Ecto neural progenitor cell (in vitro differentiated cells): ENCODE measurements at places on chromosomes 3 and 15.

GRCh38 chr15:43552256-43552655 lies 34.8 kb downstream of the MAP1A start:
- DNase-seq = no peak

- no peak for DNase-seq
These were observed 36.5 kb downstream of the ITGB5 start for GRCh38 chr3:124850633-124851032.

GRCh38 chr3:9314796-9315195 lies 48.1 kb upstream of the THUMPD3 start:
- no peak for DNase-seq

DNA sequence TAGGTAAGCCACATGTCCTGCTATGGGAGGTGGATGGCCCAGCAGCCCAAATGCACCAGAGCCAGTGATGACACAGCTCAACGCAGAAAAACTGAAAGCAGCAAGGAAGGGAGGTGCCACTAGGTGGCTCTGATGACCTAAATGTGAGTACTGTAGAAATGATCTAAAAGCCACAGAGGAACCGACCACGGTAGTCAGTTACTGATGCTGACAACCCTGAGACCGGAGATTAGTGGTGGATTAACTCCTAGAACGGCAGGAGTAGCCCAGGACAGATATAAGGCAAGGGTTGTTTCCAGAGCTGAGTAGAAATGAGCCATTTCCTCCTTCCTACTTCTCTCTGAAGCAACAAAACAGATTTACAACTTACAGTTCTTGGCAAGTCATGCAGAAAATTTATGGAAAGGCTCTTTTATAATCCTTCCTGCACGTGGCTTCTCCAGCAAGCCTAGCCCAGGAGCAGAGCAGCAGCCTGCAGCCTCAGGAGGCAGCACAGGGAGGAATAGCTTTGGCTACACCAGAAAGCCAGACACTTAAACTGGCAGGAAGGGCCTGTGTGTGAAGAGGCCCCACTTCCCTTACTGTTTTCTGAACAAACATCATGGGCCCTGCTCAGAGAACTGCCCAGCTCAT lies 13.1 kb downstream of the FBXL22 start:
- DNase-seq = peak; percentile 69

DNA sequence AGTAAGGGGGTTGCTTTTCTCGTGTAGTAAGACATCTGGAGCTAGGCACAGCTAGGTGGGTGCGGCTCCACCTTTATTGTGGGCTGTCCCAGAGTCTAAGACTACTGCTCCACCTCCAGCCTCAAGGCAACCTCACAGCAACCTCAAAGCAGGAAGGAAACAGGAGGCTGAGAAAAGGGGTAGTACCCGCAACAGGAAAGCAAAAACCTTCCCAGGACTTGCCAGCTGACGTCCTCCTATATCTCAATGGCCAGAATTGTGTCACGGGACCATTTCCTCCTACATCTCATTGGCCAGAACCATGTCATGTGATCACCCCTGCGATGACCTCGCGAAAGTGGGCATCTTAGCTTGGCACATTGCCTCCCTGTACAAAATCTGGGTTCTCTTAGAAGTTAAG lies 4.3 kb upstream of the GPR160 start:
- no peak for DNase-seq

DNA sequence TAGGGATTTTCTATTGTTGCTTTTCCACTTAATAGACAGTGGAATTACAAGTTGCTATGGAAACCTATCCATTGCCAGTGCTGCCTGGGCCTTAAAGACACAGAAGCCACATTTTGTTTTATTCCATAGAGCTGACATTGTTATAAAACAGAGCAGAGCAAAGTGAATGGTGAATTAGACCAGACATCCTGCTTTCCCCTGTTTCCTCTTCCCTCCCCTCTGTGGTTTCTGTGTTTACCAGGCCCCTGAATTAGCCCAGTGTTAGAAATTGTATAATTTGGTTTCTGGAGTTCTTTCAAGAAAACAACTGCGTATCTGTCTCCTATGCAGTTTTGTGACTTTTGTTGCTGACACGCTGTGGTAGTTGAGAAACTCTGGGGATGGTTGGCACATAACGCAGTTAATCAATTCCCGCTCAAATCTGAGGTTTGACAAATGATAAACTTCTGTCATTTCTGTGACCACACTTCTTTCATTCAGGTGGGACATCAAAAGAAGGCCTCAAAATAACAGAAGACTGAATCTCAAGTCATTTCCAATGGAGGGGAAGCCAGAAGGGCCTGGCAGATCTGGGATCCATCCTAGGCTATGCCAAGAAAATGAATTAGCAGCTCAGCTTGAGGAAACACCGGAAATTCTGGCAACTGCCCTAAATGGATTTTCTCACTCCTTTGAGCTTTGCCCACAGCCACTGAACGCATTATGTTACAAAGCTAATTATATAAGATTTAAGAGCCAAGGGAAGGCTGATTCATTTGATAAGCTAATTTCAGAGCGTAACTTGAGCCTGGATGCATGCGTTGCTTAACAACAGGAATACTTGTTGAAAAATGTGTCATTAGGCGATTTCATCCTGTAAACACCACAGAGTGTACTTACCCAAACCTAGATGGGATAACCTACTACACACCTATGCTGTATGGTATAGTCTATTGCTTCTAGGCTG lies 46.9 kb downstream of the NR1D2 start:
- no peak for DNase-seq
